Epithelial cell of esophagus (primary cell): ENCODE measurements at places on chromosomes 3 and 15.
A peak's percentile ranks its signal among the peaks of the same experiment; 100 is the strongest.

DNA sequence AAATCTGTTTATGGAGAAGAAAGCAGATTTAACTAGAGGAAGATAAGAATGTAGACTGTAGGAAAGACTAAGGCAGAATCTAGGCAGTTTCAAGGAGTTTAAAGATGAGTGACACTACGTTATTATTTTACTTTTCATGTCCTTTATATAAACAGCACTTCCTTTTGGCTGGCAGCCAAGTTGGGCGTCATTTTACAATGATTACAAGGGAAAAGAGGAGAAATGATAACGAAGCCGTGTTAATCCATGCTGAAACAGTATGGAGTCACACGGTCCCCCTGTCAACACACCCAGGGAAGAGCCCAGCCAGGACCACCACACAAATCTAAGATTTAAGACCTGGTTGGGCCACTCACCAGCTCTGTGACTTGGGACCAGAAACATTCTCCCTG, 83.7 kb upstream of the NEO1 start:
- DNase-seq: peak; percentile 22

DNA sequence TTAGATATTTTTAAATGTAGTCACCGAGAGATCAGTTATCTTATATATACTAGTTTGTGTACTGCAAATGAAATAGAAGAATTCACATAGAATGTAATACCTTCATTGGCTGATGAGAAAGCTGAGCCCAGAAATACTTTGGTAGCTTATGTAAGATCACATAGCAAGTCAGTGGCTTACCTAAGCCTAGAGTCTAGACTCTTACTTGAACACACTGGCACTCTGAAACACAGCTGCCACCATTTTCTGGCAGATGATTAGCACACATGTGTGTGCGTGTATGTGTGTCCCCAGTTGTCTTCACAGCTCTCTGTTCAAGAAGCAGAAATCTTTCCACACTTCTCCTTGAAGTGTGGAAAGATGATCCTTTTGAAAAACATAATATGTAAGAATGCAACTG, 124.3 kb downstream of the NEO1 start:
- no peak for DNase-seq

DNA sequence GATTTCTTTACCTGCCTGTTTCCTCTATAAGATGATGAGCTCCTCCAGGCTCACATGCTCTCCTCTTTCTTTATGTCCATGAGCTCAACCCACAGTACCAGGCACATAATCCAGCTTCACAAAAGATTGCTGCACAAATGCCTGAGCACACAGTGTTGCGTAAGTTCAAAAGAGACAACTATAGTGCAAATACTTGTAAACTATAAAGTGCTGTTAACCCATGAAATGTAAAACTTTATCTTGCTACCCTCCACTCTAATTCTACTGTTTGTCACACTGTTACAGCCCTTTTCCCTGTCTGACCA, 101.0 kb upstream of the LPP start:
- peak; percentile 18 for DNase-seq

DNA sequence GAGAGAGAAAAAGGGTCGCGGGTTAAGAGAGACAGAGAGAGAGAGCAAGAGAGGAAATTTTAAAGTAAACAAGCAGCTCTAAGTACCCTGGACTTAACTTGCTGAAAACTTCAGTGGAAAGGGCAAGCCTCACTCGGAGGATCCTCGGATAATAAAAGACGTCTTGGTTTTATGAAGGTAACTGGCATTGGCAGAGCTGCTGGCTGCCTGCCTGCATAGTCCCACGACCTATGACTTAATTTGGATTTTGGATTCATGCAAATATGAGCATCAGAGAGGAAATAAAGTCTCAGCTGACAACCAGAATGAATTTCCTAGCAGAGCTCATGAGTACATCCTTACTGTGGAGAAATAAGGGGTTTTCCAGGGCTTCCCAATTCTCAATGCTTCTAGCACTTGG, 95.1 kb upstream of the PDZRN3 start:
- DNase-seq: peak; percentile 20

DNA sequence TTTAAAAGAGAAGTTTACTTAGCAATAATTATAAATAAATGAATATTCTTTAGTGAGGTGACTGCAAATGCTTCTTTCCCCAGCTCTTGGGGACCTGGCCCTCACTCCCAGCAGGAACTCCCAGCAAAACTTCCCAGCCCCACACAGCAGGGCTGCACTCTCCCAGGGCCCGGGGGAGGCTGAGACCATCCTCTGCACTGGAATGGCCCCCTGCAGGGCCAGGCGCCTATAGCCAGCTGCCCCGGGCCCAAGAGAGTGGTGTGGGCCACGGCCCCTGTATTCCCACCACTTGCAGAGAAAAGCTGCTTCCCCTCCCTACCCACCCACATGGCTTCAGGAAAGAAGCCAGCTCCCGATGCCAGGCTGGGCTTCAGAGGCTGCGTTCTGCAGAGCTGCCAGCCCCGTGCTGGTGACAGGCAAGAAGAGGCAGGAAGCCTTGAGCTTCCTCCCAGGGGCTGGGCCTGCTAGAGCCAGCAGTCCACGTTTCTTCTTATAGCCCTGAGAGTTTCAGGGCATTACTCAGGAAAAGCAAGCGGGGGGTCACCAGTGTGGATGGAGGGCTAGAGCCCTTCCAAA, 20.0 kb downstream of the IDH2 start:
- no peak for DNase-seq

GRCh38 chr15:45169608-45170480, 17.9 kb downstream of the SHF start:
- DNase-seq: no peak

DNA sequence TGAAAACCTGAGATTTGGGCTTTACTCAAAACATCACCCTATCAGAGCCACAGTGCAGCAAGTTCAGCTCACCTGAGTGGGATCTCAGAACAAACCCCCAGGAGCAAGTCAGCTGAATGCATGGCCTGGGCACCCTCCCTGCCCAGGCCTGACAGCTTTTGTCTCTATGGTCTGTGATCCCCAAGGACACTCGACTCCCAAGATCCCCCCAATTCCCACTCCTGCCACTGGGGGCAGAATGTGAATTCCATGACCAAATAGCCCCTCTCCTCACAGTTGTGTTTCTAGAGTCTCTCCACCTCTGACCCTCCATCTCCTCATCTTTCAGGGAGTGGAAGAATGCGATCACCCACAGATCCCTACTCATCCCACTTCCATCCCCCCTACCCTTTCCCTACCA, 58.9 kb downstream of the ZNF445 start:
- no peak for DNase-seq

DNA sequence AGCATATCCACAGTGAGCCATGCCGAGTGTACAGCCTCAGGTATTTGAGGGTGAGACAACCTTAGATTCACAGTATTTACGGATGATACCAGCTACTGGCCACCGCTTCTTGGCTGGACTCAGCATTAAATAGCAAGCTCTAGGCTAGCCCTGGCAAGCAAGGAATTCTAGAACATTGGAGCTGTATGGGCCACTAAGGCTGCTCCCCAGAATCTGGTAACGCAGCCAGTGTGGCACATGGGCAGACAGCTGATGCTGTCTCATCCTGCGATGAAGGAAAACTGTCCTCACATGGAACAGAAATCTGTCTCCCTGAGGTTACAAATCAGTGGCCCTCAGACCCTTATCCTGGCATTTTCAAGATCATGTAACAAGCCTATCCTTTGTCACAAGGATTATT, 57.6 kb upstream of the RGMA start:
- no peak for DNase-seq

GRCh38 chr3:15800780-15801179, 3.0 kb upstream of the ANKRD28 start:
- DNase-seq: no peak

DNA sequence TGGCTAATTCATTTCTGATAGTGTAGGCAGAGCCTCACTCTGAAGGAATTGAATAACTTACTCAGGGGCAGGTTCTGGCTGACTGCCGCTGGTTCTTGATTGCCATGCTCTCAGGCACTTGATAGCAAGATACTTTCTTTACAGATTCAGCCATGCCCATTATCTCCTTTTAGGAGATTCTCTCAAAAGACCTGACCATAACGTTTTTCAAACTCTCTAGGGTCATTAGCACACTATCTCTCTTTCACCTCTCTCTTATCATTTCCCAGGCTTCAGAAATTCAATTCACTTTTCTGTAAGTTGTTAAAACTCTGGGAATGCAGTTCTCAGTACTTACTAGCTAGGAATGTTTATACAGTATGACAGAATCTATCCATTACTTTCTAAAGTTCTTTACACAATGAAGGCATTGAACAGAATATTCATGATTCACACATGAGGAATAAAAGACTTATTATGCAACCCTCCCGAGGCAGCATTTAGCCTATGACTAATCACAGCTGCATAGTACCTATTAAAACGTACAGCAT, 850.3 kb upstream of the CADM2 start:
- peak; percentile 91 for DNase-seq

- DNase-seq: no peak
These were observed 40.5 kb downstream of the SCN11A start for GRCh38 chr3:39011191-39011736.

DNA sequence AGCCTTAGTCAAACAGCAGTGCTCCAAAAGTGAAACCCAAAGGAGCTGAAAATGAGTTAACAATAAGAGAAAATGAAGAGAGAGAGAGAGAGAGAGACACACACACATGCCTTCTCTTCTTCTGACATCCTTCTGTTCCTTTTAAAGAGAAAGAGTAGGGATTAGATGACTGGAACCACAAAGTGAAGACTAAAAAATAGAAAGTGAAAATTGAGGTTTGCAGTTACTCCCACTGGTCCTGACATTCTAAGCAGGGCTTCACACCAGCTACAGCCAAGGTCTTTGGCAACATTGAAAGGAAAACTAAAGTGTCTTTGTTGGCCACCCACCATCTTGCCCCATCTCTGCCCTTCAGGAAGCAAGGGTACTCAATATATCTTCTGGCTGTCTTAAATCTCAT, 59.2 kb downstream of the USP50 start:
- DNase-seq: no peak

GRCh38 chr3:72408983-72409779, 439.1 kb downstream of the SHQ1 start:
- peak; percentile 23 for DNase-seq

GRCh38 chr15:33209575-33210481, 15.3 kb upstream of the FMN1 start:
- no peak for DNase-seq

GRCh38 chr3:111639316-111639715, 44.2 kb upstream of the ZBED2 start:
- peak; percentile 60 for DNase-seq

GRCh38 chr15:57696146-57696545, 10.4 kb upstream of the POLR2M start:
- no peak for DNase-seq

DNA sequence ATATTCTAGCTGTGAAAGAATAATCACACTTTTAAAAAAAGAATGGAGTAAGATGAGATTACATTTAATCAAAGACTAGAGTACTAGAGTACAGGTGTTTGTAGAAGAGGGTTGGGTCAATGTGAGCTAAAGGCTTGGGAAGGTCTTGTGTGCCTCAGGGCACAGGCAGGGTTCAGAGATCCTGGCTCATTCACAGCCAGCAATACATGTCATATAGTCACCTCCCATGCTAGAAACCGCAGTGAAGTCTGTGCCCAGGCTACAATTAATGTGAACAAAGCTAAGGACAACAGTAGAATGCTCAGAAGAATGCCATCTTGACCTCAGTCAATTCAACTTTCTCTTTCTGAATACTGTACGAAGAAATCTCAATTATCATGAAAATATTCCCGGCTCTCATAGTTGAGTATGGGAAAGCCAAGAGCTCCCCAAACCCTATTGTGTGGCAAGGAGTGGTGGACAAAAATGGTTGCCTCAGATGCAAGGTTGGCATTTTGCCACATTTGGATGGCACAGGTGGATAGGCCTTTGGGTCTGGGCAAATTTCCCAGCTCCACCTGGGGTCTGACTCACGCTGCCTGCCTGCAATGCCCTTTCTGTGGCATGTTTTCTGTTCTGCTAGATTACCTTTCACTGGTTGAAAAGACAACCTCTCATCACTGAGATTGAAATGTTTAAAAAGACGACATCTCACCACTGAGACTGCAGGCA, 70.2 kb downstream of the NMD3 start:
- peak; percentile 88 for DNase-seq

- DNase-seq: peak; percentile 21
These were observed 2.6 kb upstream of the ZSCAN2 start for GRCh38 chr15:84598250-84598649.

GRCh38 chr3:39135170-39135805, 18.1 kb downstream of the CSRNP1 start:
- DNase-seq: no peak

DNA sequence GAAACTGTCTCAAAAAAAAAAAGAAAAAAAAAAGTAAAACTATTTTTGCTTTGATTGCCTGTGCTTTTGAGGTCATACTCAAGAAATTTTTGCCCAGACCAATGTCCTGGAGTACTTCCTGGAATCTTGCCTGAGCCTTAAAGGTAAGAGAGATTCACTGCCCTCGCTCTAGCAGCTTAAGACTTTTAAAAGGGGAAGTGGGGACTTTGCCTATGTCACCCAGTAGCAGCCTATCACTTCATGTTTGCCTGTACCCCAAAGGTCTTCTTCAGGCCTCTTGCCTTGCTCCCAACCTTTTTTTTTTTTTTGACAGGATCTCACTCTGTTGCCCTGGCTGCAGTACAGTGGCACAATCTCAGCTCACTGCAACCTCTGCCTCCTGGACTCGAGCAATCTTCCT, 18.9 kb upstream of the GOLGB1 start:
- DNase-seq: no peak

DNA sequence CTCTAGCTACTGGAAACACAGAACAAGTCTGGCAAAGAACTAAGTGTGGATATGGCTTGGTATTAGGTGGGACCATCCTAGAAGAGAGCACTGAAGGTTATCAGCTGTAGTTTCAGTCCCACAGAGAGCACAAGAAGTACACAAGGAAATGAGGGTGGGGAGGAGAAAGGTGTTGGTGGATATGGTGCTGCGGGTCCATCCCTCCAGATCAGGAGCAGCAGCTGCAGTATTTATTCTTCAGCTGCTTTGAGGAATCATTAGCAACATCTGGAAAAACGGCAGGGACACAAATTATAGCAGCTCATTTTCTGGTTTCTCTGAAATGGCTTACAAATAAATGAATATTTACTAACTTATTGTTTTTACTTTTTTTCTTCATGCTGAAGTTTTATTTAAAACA, 29.0 kb downstream of the CD80 start:
- no peak for DNase-seq

GRCh38 chr3:12370758-12371157, 81.9 kb downstream of the PPARG start:
- DNase-seq: no peak

GRCh38 chr15:89971592-89971997, 29.5 kb upstream of the ZNF710 start:
- DNase-seq: peak; percentile 79
